NCI-H748 treated with DMSO at 0.1 percent for 48 hours (cell line): ENCODE measurements at places on chromosomes 3 and 15.

DNA sequence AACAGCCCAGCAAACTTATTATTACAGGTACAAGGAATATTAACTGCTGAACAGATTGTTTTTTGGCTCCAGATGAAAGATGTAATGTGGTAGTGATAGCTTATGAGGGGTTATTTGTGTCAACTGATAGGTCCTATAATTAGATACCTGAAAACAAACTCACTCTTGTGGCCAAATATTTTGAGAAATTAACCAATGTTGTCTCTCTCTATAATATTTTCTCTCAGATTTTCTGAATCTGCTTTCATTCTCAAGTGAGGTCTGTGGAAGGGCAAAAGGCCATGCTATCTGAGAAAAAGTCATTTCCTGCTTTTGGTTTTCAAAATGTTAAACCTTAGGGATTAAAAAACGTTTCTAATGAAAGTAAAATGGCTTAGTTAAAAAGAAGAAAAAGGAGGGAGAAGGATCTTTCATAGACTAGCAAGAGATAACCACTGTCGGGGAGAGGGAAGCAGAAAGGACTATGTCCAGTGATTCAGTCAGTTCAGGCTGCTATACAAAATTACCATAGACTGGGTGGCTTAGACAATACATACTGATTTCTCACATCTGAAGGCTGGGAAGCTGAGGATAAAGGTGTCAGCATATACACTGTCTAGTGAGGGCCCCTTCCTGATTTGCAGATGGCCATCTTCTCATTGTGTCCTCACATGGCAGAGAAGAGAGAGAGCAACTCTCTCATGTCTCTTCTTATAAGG, 277.5 kb upstream of the P2RY1 start:
- no peak for DNase-seq

GRCh38 chr3:160003520-160004128, 15.0 kb downstream of the IL12A start:
- no peak for DNase-seq

DNA sequence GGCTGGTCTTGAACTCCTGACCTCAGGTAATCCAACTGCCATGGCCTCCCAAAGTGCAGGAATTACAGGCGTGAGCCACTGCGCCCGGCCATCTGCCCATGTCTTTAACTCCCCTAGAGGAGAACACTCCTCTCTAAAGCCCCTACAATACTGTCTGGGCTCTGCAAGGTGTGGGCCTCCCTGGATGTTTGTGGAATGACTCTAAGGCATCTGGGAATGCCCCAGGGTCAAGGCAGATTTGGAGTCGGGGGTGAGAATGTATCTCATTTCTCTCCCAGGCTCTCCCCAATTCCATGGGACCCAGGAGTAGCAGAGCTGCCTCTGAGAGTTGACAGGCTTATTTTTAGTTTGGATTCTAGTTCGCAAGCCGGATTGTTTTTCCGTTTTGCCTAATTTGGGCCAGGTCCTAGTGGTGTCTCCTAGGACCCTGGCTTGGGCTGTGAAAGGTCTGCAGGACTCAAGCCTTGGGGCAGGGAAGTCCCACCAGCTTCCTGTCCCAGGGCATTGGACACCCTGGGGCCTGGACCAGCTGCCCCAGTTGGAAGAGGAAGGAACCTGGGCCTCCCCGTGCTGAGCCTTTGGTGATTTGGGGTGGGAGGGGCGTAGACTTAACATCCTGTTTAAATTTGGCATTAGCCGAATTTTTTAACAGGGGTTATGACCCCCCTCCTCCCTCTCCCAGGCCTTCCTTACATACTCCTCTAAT, 53.5 kb downstream of the MAGEF1 start:
- no peak for DNase-seq

DNA sequence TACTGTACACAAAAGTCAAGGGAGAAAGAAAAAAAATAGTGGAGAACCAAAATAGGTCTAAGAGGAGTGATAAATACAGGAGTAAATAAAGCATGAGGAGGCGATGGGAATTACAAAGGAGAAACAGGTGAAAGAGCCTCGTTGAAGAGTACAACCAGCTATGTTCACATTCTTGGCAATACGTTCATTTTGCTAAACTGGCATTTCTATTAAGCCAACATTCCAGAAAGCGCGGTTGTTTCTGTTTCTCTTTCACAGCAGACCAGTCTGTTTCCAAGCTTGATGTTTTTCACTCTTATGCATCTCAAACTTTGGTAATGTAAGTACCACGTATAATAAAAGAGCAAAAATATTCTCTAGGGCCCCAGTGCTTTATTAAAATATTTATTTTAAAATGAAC, 74.5 kb downstream of the NSUN3 start:
- no peak for DNase-seq

GRCh38 chr3:19363071-19363470, 214.8 kb downstream of the KCNH8 start:
- no peak for DNase-seq

DNA sequence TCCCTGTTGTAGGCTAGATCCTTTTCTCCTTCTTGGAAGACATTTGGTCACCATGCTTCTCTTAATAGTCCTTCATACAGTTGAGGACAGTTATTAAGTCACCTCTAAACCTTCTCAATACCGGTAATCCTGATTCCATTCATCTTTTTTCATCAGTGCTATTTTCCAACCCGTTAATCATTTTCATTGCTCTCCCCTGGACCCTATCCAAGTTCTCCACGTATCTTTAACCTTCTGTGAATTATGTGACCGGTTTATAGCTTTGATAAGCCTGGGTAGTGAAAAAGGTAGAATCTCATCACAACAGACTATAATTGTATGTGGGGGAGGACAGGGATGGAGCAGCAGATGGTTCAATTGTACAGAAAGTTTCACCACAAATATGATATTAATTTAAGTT, 168.5 kb downstream of the MECOM start:
- no peak for DNase-seq

DNA sequence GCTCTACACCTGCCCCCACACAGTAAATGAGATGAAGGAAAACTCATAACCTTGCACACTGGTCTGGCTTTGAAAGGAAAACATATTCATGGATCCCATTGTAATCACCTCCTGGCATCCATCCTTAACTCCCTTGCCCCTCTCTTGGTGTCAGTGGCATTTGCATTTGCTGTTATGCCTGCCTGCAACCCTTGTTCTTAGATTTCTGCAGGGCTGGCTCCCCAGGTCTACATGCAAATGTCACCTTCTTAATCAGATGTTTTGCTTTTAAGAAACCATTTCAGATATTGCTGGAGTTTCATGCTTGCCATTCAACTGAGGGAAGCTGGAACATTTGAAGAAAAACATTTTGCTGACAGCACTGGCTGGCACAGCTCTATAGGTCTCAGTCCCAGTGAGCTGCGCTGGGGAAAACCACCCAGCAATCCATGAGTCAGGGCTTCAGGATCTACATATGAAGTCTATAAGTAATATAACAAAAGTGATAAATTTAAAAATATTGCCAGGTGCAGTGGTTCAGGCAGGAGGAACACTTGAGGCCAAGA, 19.1 kb downstream of the LRRC2 start:
- DNase-seq = no peak

- DNase-seq = no peak
Measured at GRCh38 chr3:63046152-63046551, 170.9 kb upstream of the CADPS start.

DNA sequence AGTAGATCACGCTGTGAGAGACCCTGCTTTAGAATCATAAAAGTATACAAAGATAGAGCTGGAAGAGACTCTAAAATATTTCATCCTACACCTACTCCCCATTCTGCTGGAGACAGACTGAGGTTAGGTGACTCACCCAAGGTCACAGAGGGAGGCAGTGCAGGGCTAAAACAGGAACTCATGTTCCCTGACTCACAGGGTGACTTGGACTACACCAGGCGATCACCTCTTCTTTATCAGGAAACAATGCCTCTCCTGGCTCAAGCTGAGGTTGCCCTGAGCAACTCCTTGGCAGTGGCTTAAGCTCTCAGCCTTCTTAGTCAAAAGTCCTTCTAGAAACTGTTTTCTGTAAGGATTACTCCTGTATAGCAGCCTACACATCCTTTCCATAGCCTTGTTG, 26.4 kb upstream of the TNFAIP8L3 start:
- no peak for DNase-seq

DNA sequence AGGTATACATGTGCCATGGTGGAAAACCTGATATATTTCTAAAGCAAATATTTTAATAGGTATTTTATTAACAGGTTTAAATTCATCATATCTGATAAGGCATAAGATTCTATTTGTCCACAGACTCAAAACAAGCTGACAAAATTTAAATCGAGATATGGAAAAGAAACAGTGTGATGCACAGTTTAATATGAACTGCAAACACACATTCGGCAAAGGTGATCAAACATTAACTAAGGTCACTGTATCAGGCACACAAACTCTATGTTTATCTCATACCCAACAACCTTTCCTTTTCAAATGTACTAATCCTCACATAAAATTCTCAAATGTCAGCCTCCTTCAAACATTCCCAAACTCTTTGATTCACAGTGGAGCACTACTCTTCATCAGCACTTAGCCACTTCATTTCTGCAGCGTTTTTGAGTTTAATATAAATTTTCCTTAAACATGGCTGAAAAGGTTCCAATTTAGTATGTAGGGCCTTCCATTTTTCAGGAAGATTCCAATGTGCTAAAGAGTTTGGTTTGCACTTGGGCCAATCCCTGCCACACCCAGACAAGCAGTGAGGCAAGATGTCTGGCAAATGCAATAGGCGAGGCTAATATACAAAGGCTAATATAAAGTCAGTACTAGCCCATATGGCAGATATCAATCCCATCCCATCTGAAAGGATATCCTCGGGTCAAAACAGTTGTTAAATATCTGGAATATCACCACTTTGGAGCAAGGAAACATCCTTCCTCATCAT, 84.6 kb downstream of the GBE1 start:
- no peak for DNase-seq
